Activated CD8-positive, alpha-beta T cell treated with anti-CD3 and anti-CD28 coated beads, Interleukin-2, amount 10 ng/mL, durations not matched to agents 7 days and 5 days (primary cell): ENCODE measurements at places on chromosomes 5 and 9. TPM values are rescaled to one million over a fixed set of nuclear protein-coding genes. Genes with fewer than 3 reads are reported as not detected.

GRCh38 chr9:18185196-18185595, 288.8 kb upstream of the ADAMTSL1 start:
- no peak overlapping the region for H3K27ac ChIP-seq
- H3K4me1 ChIP-seq: no peaks in the 10 kb centered on the region
- DNase-seq: no peak
- H3K4me3 ChIP-seq: no peak overlapping the region
- H3K27me3 ChIP-seq: no peaks in the 10 kb centered on the region

DNA sequence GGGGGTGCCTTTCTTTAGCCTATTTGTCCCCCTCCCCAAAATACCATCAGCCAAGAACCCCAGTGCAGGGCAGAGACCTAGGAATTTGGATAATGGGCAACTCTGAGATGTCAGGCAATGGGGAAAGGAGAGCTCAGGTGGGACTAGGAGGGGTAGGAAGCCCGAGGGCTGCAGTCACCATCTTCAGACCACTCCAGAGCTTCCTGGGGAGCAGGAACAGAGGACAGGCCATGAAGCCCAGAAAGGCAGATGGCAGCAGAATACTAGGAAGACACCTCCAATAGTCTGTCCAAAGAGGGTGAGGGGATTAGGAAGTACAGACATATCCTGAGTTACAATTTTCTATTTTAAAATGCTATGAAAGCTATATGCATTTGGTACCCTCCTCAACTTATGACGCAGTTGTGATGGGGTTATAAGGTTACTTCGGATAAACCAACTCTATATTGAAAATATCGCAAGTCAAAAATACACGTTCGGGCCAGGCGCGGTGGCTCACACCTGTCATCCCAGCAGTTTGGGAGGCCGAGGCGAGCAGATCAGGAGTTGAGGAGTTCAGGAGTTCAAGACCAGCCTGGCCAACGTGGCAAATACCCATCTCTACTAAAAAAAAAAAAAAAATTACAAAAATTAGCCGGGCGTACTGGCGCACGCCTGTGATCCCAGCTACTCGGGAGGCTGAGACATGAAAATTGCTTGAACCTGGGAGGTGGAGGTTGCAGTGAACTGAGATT, 34.6 kb upstream of the IL17B start:
- no peak for DNase-seq
- H3K27me3 ChIP-seq: peaks cover 4% of the 10 kb centered on the region
- no peaks in the 10 kb centered on the region for H3K4me1 ChIP-seq
- H3K4me3 ChIP-seq: no peak overlapping the region
- H3K27ac ChIP-seq: no peak overlapping the region
- H3K36me3 ChIP-seq: no peaks in the 10 kb centered on the region

The SLC30A5 gene
- 32.7 TPM for total RNA-seq

The DEPDC1B gene
- total RNA-seq: 49.1 TPM

DNA sequence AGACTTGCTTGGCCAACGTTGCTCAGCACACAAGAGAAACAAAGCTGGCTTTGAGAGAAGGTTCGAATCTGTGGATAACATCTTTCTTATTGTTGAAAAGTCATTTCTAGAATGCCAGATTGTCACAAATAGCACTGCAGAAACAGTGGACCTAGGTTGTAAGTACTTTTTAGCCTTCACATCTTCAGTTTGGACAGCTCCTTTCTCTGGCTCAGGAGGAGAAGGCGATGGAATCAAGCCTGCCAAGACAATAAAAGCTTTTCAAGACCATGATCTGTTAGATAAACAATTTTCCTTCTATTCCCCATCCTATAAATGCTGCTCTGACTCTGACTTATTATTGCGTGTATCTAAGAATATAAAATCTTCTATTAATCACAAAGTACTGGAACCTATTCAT, 615.2 kb upstream of the SEMA6A start:
- H3K27me3 ChIP-seq: no peaks in the 10 kb centered on the region
- H3K27ac ChIP-seq: no peak overlapping the region
- no peak for DNase-seq
- no peak overlapping the region for H3K4me3 ChIP-seq
- no peaks in the 10 kb centered on the region for H3K4me1 ChIP-seq

- no peaks in the 10 kb centered on the region for H3K27me3 ChIP-seq
- no peaks in the 10 kb centered on the region for H3K36me3 ChIP-seq
- H3K4me3 ChIP-seq: no peak overlapping the region
Measured at GRCh38 chr9:108512426-108513173, 343.2 kb downstream of the ACTL7B start.

DNA sequence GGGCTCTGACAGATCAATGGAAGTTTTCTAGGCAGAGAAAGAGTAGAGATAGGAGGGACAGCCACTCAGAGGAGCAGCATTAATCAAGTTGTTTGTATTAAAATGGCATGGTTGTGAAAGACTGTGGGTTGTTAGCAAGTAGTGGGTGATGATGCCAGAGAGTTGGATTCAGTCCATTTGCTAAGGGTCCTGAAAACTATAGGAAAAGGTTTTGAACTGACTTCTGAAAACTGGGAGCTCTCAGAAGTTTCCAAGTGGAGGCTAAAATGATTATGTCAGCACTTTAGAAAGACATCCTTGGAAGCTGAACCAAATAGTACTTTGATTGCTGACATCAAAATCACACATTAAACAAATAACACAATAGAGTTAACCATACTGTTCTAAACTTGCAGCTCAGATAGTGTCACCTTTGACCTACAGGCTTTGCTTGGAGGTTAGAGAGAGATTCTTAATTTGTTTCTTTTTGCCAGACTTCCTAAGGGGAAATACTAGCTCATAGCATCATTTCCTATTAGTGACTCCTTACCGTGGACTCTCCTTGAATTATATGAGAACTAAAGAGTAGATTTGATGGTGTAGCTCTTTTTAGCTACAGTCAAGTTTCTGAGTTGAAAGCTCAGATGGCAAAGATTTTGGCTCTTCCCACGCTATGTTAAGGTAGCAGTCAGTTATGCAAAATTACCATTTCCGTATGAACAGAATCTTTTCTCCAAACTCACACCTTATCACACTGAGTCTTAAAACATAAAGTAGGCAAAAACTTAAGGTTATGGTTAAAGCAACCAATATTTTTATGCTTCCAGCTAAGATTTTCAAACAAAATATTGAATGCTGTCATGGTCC, 277.1 kb downstream of the NR3C1 start:
- H3K4me3 ChIP-seq: no peak overlapping the region
- peaks cover 12% of the 10 kb centered on the region for H3K36me3 ChIP-seq
- H3K27ac ChIP-seq: no peak overlapping the region
- DNase-seq: no peak
- H3K4me1 ChIP-seq: peaks cover 2% of the 10 kb centered on the region

GRCh38 chr5:34895641-34896419, 19.5 kb downstream of the RAD1 start:
- no peak overlapping the region for H3K27ac ChIP-seq
- H3K4me3 ChIP-seq: no peak overlapping the region
- no peak for DNase-seq

The ANKRD31 gene
- total RNA-seq: 0.26 TPM
